ENCODE measurements at places on chromosomes 11 and 22.

DNA sequence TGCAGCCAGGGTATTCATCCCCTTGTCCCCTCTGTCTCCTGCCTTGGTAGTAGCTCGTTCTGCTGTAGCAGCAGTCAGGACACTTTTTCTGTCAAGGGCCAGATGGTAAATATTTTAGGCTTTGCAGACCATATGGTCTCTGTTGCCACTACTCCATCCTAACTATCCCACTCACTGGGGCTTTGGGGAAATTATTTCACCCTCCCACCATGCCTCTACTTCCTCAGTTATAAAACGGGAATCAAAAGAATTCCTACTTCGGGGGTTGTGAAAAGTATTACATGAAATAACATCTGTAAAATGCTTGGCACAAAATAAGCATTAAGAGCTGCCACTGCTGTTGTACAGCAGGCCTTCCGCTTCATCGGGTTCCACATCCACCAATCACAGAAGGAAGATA is 89.9 kb upstream of the LDLRAD3 start:
- DNase-seq = no peak
- no peaks in the 10 kb centered on the region for H3K4me1 ChIP-seq
- no peak overlapping the region for H3K27ac ChIP-seq
- H3K36me3 ChIP-seq = no peaks in the 10 kb centered on the region
- no peak overlapping the region for H3K4me3 ChIP-seq

DNA sequence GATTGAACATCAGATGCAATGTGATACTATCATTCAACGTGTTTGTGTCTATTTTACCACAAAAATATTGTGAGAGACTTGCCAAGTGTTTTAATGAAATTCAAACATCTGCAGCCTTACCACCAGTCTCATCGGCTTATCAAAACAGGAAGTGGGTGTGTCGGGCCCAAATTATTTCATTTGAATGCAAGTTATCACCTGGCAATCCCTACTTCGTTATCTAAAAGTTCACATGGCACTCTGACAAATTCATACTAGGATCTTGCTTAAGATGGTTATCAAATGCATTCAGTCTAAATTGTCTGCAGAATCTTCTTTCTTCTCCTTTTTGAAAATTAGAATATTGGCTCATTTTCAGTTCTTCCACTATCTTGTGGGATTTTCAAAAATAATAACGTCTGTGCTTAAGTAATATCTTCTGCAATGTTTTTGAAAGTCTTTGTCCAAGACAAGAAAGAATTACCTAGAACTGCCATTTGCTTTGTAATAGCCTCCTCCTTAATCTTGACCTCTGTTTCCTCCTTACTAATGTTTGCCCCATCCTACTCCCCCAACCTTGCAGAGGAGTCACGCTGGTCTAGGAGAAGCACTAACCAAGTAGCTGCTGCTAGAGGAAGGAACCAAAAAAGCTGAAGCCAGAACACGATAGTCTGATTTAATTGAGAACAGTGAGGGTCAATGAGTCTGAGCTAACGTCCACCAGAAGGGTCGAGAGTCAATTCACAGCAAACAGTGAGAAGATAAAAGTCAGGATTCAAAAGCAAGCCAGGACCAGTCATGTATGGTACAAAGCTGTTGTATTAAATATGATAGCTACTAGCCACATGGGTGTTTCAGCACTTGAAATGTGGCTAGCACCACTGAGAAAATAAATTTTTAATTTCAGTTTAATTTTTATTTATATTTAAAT is 10.2 kb upstream of the BIRC3 start:
- peak; percentile 76 for DNase-seq
- H3K4me1 ChIP-seq = peaks cover 84% of the 10 kb centered on the region
- H3K27ac ChIP-seq = peak overlapping the region; percentile 60

DNA sequence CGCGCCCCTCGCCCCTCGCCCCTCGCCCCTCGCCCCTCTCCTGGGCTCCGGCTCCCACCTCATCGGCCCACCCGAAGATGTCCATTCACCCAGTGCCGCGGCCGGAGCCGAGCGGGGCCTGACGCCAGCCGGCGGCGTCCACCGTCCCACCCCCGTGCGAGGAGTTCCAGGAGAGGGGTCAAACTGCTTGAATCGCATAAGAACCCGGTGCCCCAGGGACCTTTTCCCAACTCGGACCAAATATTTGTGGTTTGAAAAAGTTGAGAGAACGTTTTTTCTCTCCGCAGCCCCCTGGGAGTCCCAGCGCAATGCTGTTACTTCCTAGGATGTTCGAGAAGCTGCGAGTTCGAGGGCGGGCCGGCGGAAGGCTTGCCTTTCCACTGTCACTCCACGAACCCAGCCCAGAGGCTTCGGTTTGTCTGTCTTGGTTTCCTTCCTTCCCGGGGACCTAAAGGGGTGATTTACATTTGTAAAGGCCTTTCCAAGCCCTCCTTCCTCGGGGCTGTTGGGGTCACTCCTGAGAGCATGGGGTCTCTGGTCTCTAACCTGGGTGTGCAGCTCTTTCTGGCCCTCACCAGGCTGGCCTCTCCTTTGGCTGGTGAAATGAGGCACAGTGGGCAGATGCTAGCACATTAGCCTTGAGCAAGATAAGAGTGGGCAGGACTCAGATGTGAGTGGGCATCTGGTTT is 38.0 kb downstream of the ETS1 start:
- peaks cover 77% of the 10 kb centered on the region for H3K4me1 ChIP-seq
- DNase-seq = no peak
- no peak overlapping the region for H3K27ac ChIP-seq
- H3K27me3 ChIP-seq = no peaks in the 10 kb centered on the region
- no peaks in the 10 kb centered on the region for H3K36me3 ChIP-seq
- H3K4me3 ChIP-seq = no peak overlapping the region

DNA sequence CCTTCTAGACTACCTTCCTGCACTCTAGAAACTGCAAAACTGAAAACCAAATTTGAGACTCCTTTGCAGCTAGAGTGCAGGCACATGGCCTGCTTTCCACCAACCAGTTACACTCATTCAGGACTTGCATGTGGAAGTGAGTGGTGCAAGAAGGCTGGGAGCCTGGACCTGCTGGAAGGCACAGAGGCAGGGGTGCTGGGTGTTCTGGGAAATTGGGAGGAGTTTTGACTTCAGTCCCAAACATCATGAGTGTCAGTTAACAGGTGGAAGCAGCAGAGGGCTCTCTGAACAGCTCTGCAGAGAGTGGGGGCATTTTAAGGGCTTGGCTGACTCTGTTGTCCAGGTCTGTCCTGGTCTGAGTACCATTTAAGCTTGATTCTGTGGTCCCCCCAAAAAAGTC is 49.3 kb upstream of the SYT13 start:
- H3K4me3 ChIP-seq = no peak overlapping the region
- no peaks in the 10 kb centered on the region for H3K36me3 ChIP-seq
- peaks cover 11% of the 10 kb centered on the region for H3K4me1 ChIP-seq
- no peak for DNase-seq
- H3K27me3 ChIP-seq = peaks cover 5% of the 10 kb centered on the region

DNA sequence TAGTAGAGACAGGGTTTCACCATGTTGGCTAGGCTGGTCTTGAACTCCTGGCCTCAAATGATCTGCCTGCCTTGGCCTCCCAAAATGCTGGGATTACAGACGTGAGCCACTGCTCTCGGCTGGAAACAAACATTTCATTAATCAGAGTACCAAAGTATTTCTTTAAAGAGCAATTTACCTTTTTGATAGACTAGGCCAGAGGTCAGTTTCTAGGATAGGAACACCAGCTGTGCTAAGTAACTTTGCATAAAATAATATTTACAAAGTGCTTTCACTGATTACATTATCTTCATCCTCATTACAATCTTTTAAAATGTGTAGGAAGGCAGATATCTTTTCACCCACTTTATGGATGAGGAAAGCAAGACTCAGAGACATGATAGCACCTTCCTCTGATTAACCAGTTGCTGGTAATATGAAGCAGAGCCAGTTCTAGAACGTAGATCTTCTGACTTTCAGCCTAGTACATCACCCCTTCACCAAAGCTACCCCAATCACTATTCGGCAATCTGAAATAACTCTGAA is 355.2 kb downstream of the SOX6 start:
- H3K36me3 ChIP-seq = no peaks in the 10 kb centered on the region
- H3K27ac ChIP-seq = no peak overlapping the region
- H3K4me3 ChIP-seq = no peak overlapping the region
- no peaks in the 10 kb centered on the region for H3K27me3 ChIP-seq
- no peak for DNase-seq

DNA sequence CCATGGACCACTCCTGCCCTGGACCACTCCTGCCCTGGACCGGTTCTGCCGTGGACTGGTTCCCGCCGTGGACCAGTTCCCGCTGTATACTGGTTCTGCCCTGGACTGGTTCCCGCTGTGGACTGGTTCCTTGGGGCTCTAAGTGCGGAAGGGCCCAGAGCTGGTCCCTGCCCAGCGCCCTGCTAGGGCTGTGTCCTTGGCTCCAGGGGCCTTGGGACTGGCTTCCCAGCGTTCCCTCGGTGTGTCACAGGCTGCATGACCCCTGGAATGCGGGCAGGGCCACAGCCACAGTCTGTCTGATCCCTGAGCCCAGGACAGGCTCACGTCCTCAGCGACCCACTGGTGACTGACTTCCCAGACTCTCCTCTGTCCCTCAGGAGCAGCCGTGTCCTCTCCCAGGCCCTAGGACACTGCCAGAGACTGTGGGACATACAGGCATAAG is 412.2 kb downstream of the TBC1D22A start:
- no peaks in the 10 kb centered on the region for H3K4me1 ChIP-seq
- no peak overlapping the region for H3K27ac ChIP-seq
- no peak for DNase-seq
- H3K36me3 ChIP-seq = no peaks in the 10 kb centered on the region

- no peaks in the 10 kb centered on the region for H3K27me3 ChIP-seq
- H3K4me1 ChIP-seq = peaks cover 9% of the 10 kb centered on the region
- no peak overlapping the region for H3K4me3 ChIP-seq
- DNase-seq = peak; percentile 10
Measured at GRCh38 chr11:14288189-14288935, 70.6 kb downstream of the RRAS2 start.

DNA sequence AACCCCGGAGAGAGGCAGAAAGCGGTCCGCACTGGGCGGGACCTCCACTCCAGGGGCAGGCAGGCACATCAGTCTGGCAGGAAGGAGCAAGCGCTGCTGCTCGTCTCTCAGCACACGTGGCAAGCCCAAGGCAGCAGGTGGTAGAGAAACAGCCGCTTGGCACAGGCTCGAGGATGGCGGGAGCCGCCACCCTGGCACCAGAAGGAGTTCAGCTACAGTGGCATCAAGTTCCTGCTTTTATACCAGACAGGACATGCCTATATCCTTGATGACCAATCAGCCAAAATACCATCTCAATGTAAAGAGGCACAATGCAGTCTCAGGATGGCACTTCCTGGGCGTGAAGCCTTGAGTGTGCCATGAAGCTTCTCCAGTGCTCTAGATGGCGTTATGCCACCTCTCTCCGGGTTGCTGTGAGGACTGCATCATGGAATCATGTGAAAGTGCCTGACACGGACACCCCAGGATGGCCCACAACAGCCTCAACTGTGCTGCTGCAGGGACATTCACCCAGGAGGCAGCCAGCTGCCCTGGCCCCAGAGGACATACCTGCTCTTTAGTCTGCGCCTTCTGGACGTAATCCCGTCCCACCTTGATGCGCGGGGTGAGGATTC is 64.8 kb downstream of the APOL1 start:
- H3K36me3 ChIP-seq = peaks cover 95% of the 10 kb centered on the region
- no peak overlapping the region for H3K4me3 ChIP-seq
- no peaks in the 10 kb centered on the region for H3K4me1 ChIP-seq
- DNase-seq = no peak
- H3K27me3 ChIP-seq = no peaks in the 10 kb centered on the region

- no peak for DNase-seq
- no peaks in the 10 kb centered on the region for H3K4me1 ChIP-seq
- no peak overlapping the region for H3K4me3 ChIP-seq
Measured at GRCh38 chr11:88590361-88590760, 252.8 kb upstream of the CTSC start.

- H3K27ac ChIP-seq = no peak overlapping the region
- no peaks in the 10 kb centered on the region for H3K27me3 ChIP-seq
- DNase-seq = no peak
- H3K4me3 ChIP-seq = no peak overlapping the region
- H3K4me1 ChIP-seq = no peaks in the 10 kb centered on the region
Measured at GRCh38 chr11:119788096-119788883, 59.3 kb upstream of the NECTIN1 start.

DNA sequence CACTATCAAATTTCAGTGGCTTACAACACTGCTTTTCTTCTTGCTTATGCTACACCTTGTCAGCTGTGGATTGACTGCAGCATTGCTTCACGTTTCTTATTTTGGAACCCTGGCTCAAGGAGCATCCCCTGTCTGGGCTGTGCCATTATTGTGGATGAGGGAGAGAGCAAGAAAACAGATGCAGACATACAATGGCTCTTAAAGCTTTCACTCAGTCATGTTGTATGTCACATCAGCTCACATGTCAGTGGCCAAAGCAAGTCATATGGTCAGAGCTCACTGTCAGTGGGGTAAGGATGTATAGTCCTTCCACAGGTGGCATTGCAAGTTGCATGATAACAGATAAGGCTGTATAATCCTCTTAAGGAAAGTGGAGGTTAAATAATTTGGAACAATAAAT is 10.0 kb downstream of the ARHGEF12 start:
- DNase-seq = no peak
- H3K36me3 ChIP-seq = no peaks in the 10 kb centered on the region
- H3K27ac ChIP-seq = no peak overlapping the region
- H3K4me3 ChIP-seq = no peak overlapping the region
- peaks cover 37% of the 10 kb centered on the region for H3K4me1 ChIP-seq

GRCh38 chr11:59839615-59840014 is 5.7 kb downstream of the CBLIF start:
- no peak for DNase-seq
- H3K4me3 ChIP-seq = no peak overlapping the region
- no peaks in the 10 kb centered on the region for H3K27me3 ChIP-seq
- H3K27ac ChIP-seq = no peak overlapping the region

GRCh38 chr11:25423436-25424199 is 908.3 kb upstream of the ANO3 start:
- H3K36me3 ChIP-seq = no peaks in the 10 kb centered on the region
- H3K4me3 ChIP-seq = no peak overlapping the region
- H3K27me3 ChIP-seq = no peaks in the 10 kb centered on the region
- DNase-seq = no peak
- no peak overlapping the region for H3K27ac ChIP-seq

DNA sequence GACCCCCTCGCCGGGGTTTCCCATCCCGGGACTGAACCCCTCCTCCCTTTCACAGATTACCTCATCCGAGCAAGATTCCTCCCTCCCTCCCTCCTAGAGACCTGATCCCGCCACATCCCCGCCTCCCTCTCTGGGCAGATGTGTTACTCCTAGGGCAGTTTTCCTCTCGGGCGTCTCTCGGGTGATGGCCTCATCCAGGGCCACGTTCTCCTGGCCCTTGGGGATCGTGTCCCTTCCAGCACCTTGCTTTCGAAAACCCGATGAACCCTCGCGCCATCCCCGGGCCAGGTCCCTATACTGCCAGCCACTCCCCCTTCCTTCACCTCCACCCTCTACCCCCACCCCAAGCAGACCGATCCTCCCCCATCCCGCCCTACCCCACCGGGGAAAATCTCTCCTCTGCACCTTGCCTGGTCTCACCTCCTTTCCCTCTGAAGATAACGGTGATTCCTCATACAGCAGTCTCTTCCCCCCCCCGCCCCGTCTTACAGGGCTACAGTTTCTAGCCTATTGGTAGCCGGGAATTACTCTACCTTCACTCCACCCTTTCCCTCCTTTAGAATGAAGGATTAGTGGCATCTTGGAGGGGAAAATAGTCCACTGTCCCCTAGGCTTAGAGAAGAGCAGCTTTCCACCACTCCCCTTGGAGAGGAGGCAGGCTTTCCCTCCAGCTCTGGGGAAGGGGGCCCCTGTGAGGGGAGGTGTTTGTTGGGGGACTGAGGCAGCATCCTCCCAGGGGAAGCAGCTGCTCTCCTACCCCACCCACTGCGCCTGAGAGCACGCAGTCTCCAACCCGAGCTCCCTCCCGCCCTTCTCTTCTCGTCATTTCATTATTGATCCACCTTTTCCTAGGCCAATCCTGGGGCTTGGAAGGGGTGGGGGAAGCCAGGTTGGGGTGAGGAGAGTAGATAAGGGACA is 1.2 kb downstream of the KMT2A start:
- H3K4me3 ChIP-seq = peak overlapping the region; percentile 67
- peaks cover 45% of the 10 kb centered on the region for H3K4me1 ChIP-seq
- peak overlapping the region; percentile 92 for H3K27ac ChIP-seq
- no peaks in the 10 kb centered on the region for H3K27me3 ChIP-seq
